BJ (cell line): ENCODE measurements at places on chromosomes 6 and 20. TPM values are rescaled to one million over a fixed set of nuclear protein-coding genes. Genes with fewer than 3 reads are reported as not detected.

The FOXF2 gene
- 17.7 and 23.4 TPM in 2 replicates for polyA plus RNA-seq

DNA sequence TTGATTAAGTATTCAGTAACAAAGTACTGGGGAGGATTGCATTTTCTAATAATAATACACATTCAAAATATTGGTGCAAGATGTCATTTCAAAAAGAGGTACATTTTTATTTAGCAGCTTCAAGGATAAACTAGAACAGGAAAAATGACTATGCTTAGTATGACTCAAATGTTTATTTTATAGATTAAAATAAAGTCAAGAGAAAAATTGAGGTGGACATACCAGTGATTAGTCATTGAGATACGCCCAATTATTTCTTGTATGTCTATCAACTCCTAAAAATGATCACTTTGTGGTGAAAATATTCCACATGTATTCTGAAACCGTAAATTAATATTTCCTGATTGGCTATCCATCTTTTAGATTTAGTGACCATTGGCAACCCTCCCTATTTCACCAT, 96.7 kb downstream of the PHF3 start:
- DNase-seq: no peak

DNA sequence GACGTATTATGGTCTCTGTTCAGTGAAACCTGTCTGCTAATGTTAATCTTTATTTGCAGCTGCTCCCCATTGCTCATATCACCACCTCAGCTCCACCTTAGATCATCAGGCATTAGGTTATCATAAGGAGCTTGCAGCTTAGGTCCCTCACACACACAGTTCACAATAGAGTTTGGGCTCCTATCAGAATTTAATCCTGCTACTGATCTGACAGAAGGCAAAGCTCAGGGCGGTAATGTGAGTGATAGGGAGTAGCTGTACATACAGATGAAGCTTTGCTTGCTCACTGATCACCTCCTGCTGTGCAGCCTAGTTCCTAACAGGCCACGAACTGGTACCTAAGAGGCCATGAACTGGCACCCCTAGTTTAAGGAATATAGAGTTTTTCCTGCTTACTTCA, 989.7 kb downstream of the EYS start:
- DNase-seq: no peak

The SDC4 gene
- 147 and 153 TPM in 2 replicates for polyA plus RNA-seq

DNA sequence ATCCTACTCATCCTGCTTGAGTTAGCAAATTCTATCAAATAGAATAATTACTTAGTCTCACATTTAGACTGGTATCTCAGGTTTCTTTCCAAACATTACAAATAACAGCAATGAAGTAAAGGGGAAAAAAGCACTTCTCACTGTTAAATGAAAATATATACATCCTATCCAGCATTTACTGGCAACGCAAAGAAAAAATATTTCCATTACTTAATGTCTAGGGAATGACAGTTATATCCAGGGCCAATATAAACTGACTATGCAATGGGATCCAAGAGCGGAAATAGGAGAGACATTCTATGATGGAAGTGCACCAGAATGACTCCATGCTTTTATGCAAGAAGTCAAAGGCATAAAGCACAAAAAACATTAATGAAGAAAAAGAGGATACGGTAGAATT, 60.3 kb downstream of the ME1 start:
- DNase-seq: no peak
